ENCODE measurements at places on chromosomes 13 and 19.
A peak's percentile ranks its signal among the peaks of the same experiment; 100 is the strongest.

DNA sequence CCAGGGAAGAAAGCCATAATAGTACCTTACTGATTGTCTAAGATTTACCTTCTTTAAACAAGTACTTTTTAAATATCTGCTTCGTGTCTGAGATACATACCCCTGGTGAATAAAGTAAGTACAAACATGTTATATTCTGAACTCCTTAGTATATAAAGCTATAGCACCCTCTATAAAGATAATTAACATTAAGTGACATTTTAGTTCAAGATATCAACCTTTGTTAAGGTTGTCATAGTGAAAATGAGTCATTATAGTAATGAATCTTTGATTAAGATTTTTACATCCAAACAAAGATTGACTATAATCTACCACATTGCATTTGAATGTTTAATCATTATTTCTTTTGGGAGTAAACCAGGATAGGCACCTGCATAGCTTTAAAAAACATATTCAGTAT is 55.4 kb upstream of the KCTD4 start:
- no peak for DNase-seq

GRCh38 chr13:53672005-53672404 is 643.4 kb downstream of the OLFM4 start:
- no peak for DNase-seq

DNA sequence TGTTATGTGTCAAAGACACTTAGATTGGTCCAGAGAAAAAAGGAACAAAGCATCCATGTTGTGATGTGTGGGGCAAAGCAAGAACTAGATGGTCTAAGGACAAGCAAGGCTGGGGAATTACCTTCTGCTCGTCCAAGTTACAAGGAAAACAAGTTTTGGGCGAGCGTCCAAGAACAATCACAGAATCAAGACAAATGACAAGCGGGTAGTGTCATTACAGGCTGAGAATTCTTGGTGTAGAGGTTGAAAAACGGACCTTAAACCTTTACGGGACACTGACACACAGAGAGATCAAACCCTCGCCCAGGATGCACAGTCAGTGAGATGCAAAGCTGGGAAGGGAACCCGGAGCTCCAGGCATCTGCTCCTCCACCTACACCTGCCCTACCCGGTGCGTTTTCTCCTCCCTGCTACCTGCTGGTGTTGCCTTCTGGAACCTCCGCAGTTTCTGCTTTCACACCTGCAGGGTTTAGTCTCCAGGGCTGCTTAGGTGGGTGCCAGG is 515 bp upstream of the ZNF324B start:
- DNase-seq: no peak

GRCh38 chr13:29474991-29475390 is 120.5 kb downstream of the SLC7A1 start:
- DNase-seq: peak; percentile 88

GRCh38 chr19:8194528-8195267 is 14.5 kb upstream of the CERS4 start:
- no peak for DNase-seq

GRCh38 chr19:28846094-28846812 is 366.7 kb downstream of the UQCRFS1 start:
- DNase-seq: no peak

- no peak for DNase-seq
These were observed 31.3 kb downstream of the MEGF8 start for GRCh38 chr19:42356686-42357085.

- DNase-seq: peak; percentile 48
These were observed 1.8 kb downstream of the ZNF114 start for GRCh38 chr19:48271531-48272151.

GRCh38 chr19:42352301-42353259 is 27.1 kb downstream of the MEGF8 start:
- DNase-seq: no peak

GRCh38 chr13:39818953-39819352 is 163.5 kb downstream of the COG6 start:
- peak; percentile 82 for DNase-seq

DNA sequence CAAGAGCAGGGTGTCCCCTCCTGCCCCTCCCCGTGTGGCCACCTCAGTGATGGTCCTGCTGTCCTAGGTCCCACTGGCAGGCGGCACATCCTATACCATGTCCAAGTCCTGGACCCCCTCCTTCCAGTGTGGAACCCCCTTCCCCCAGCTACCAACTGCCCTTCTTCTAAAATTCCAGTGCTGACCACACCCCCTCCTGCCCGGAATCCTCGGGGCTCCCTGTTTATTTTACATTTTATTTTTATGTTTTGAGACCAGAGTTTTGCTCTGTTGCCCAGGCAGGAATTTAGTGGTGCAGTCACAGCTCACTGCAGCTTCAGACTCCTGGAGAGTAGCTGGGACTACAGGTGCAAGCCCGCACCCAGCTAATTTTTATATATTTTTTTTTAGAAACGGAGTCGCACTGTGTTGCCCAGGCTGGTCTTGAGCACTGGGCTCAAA is 945 bp upstream of the CPAMD8 start:
- no peak for DNase-seq

GRCh38 chr13:110431425-110432294 is 124.6 kb downstream of the COL4A2 start:
- DNase-seq: no peak

DNA sequence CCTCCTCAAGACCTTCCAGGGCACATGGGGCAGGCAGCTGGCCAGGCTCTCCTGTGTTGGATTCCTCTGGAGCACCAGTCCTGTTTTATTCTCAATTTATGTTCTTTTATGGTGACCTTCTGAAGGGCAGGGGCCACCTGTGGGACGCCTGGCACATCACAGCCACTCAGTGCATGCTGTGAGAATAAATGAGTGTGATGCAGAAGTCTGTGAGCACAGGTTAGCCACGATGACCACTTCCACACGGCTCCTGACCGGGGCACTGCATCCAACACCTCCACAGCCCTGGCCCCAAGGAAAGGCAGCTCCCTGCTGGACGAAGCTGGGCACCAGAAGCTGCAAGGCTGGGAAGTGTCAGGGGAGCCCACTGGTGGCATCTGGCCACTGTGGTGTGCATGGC is 122.8 kb downstream of the CRYL1 start:
- DNase-seq: no peak

GRCh38 chr19:1782521-1782920 is 29.2 kb downstream of the ONECUT3 start:
- DNase-seq: no peak

DNA sequence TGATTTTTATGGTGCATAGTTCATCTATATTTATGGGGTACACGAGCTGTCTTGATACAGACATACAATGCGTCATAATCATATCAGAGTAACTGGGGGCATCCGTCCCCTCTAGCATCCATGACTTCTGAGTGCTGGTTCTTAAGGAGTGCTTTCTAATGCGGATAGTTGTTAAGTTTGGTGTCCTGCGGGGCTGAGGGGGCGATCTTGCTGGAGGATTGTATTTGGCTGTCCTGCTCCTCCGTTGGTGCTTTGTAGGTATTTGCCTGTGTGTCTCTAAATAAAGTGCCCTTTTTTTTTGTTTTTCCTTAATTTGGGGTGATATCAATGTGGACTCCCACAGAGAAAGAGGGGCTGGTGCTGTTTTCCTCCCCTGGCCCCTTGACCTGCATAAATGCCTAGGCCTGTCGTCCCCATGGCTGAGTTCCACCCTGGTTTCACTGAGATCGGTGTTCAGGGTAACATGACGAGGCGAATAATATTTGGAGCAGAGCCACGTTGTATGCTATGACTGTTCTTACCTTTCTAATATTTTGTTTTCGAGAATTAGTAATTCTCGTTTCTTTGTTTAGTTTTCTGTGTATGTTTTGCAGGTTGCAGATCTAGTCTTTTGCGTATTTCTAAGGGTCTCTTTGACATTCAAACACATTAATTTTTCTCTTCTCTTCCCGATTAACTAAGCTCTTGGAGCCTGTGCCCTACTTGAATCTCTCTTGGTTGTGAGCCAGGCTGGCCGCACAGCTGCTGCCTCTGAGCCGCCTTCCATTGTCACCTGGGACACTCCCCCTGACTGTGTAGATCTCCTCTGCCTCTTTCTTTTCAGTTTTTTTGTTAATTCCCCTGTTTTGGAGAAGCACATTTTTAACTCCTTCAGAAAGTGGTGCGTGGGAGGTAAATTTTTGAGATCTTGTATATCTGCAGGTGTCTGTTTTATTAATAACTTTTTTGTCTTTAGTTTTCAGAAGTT is 100.3 kb downstream of the ARHGEF7 start:
- DNase-seq: no peak

- peak; percentile 44 for DNase-seq
These were observed 10.2 kb downstream of the PPP1R37 start for GRCh38 chr19:45103156-45103507.

GRCh38 chr13:25177012-25177411 is 4.9 kb upstream of the AMER2 start:
- DNase-seq: no peak

DNA sequence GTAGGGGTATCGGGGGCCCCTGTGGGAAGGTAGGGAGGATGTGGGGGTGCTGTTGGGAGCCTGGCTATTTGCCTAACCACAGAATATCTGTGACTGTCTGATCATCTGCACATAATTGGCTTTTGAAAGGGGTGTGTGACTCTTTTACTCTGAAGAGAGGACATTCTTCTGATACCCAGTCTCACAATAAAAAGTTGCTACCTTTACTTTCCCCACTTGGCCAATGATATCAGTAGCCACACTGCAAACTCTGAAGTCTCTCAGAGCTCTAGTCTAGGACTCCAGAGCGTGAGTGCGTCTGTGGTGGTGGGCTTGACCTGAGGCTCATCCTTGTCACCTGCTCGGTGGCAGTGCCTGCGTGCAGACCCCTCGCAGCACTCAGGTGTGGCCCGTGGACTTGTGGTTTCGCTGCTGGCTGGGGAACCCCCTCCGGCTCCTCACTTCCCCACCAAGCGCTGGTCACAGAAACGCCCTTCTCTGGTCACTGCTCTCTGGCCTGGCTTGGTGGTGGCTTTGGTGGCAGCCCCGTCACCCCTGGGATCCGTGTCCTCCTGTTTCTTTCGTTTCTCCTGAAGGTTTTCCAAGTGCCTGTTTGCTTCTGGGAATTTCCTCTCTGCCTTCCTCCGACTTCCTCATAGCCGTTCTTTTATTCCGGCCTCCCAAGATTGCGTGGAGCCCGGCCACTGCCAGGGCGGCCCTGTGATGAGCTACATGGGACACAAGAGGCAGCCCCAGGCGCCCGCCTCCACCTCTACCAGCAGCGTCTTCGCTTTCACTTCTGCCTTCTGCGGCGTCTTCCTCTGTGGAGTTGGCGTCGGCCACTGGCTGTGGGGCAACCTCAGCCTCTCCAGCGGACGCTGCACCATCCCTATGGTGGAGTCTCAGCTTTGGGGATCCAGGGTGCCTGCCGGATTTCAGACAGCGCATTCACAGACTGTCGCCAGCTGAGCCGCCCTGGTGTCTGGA is 78.0 kb downstream of the ATP11A start:
- DNase-seq: no peak

DNA sequence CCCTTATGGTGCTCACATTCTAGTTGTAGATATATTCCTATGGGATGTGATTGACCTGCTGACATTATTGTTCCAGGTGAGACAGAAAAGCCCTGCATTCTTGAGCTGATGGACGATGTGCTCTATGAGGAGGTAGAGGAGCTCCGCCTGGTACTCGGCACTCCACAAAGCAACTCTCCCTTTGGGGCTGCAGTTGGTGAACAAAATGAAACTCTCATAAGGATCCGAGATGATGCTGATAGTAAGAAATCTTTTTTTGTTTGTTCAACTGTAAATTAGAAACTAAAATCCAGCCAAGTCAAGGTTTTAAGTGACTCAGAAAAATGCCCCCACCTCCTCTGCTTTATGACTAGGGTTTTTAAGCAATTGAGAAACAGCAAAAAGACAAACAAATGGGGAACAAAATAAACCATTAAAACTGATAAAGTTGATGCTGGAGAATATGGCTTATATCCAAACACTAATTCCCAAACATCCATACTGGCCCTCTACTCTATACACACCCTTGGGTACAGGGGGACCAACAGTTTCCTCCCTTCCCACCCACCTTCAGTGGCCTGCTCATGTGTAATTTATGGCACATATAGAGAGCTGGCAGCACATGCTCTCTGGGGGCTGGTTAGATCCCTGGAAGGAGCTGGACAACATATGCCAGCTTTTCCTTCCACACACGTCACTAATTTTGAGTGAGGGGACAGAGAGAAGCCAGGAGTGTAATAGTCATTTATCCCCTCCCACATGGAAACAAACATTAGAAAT is 139.6 kb downstream of the STOML3 start:
- no peak for DNase-seq

DNA sequence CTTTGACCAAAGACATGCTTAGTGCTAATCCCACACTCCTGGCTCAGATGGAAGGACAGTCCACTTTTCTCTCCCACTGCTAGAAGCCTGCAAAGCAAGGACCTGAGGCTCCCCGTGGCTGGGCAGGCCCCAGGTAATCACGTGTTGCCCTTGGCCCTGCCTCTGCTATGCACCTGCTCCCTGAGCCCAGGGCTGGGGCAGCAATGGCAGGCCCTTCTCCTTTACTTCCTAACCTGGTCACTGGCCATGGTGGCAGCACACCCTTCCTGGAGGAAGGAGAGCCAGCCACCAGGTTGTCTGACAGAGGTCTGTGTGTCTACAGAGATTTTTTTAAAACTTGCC is 27.9 kb upstream of the ZNF492 start:
- DNase-seq: no peak

- DNase-seq: peak; percentile 27
These were observed 545 bp downstream of the NACC1 start for GRCh38 chr19:13118424-13119193.

- DNase-seq: no peak
These were observed 94.9 kb downstream of the FAM216B start for GRCh38 chr13:42876270-42876714.

GRCh38 chr13:22287343-22287920 is 616.6 kb downstream of the FGF9 start:
- no peak for DNase-seq

DNA sequence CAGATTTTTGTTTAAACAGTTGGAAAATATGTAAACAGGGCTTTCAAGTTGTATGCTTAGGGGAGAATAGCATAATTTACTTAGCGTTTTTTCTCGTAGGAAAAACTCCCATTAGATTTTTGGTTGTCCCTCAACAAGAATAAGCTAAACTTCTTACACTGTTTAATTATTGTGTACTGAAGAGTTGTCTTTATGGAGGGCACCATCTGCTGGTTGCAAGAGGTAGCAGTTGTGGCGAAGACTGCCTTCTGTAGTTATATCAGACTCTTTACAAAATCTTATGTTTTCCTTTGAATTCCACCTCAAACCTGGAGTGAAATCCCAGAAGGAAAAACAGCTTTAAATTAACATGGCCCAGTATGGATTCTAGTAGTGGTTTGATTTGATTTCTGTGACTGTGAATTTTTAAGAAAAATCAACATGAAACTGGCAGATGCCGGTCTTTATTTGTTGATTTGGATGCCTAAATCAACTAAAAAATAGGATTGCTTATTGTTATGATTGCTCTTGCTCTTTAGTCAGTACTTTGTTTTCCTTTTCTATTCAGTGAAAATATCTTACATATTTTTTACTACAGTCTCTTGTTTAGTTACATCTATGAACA is 53.4 kb downstream of the PDS5B start:
- DNase-seq: peak; percentile 78

DNA sequence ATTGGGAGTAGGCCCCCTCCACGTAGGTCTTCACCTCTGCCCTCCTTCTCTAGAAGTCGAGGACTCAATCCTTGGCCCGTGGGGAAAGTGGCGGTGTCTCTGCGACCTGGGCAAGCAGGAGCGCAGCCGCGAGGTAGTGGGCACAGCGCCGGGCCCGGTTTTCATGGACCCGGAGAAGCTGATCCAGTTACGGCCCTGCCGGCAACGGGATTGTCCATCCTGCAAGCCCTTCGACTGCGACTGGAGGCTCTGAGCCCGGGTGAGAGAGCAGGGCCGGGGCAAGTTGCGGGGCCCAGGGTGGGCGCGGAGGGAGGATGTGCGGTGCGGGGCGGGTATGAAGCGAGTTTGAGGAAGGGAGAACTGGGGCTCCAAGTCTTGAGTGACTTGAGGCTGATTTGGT is 2.2 kb downstream of the THSD8 start:
- no peak for DNase-seq
